RWPE1 (cell line): ENCODE measurements at places on chromosomes 7 and 10.

DNA sequence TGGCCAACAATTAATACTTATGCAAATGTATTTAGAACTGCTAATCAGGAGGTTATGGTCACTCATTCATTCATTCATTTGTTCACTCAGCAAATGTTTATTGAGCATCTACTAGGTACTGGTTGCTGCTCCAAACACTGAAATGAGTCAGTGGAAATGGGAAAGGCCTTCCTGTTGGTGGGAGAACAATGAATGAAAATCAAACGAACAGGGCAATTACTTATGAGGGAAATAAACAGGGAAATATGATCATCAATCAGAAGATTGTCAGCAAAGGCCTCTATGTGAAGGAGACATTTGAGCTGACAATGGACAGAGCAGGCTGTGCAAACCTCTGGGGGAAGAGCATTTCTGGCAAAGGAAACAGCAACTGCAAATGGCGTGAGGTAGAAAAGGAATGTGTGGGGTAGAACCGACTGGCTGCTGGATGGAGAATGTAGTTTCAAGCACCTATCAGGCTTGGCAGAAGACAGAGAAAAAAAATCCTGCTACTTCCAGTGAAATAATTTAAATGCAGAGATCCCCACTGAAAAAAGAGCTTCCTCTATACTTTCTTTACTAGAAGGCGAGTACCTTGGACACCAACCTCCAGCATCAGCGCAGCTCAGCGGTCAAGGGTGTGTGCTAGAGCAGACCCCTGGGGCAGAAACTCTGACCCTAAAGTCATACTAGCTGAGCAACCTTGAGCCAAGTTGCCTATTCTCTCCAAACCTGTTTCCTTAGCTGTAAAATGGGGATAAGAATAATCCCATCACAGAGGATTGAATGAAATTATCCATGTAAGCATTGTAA, 108.8 kb upstream of the EEPD1 start:
- DNase-seq: no peak

- DNase-seq: peak; percentile 53
These were observed 146.4 kb downstream of the ANLN start for GRCh38 chr7:36535866-36536664.

- no peak for DNase-seq
These were observed 104.6 kb downstream of the HIPK2 start for GRCh38 chr7:139673230-139673629.

- no peak for DNase-seq
These were observed at the start of gene SP8 for GRCh38 chr7:20786779-20787659. SP8 (minus strand) TSS chr7:20786886; CDS start chr7:20786798, 88 bp downstream.

DNA sequence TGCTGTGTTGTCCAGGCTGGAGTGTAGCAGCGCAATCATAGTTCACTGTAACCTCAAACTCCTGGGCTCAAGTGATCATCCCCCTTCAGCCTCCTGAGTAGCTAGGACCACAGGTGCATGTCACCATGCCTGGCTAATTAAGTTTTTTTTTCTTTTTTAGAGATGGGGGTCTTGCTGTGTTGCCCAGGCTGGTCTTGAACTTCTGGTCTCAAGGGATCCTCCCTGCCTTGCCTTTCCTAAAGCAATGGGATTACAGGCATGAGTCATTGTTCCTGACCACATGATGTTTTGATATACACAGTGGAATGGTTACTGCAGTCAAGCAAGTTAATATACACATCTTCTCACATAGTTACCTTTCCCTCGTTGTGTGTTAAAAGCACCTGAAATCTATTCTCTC, 140.3 kb downstream of the GPR85 start:
- DNase-seq: no peak

DNA sequence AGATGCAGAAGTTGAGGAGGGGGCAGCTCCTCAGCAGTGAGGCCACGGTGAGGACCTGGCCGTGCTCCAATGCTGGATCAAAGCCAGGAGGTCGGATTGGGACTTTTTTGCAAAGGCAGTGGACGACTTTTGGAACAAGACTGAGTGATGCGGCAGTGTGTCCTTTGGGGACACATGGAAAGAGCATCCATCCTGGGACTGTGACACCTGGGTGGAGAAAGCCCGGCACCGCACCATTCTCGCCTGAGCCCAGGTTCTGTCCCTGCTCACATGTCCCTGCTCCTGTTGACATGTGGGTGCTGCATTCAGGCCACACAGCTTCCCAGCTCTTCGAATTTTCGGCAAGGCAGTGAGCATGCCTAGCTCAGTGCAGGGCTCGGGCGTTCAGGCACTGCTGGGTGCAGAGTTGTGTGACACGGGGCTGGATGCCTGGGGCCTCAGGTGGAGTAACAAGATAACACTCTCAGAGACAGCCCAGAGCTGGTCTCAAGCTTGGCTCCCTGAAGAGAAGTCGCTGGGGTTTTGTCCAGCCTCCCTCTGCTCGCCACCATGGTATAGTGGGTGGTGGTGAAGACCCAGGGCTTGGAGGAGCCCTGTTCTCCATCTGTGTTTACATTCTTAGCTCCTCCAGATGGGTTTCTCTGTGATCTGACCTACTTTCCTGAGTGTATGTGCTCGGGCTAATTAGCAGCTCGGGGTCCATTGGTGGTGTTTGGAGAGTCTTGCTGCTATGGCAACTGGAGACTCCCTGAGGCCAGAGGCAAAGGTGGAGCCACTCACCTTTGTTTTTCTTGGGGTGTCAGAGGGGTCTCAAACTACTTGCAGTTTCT, 111.7 kb upstream of the BTBD16 start:
- no peak for DNase-seq

GRCh38 chr10:118802126-118802793, 47.5 kb upstream of the CACUL1 start:
- DNase-seq: no peak

DNA sequence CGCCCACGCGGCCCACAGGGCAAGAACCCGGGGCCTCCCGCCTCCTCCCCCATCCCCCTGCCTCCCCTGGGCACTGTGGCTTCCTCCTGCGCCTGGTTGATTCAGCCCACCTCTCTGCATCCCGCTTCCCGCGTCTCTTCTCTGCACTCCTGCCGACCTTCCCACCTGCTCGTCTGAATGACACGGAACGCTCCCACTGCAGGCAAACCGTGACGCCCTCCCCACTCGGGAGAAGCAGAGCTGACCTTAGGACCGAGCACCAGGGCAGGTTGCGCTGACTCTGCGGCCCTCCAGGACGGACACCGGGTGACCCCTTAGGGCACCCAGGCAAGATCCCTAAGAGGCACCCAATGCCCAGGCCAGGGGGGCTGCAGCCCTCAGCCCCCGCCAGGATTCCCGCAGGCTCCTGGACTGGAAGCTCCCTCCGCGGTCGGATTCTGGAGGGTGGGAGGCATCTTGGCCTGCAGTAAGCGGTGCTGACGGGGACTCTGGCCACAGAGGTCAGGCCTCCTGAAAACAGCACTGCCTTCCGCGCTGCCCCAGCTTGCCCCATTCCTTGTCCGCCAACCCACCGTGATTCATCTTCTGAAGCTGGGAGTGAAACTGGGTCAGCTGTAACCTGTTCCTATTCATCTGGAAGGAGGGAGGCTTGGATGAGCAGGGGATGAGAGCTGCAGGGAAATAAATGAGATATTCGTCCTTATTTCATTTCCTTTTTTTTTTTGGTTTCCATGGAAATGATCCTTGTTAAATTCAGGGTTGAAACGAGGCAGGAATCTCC, 990 bp downstream of the CALML3 start:
- peak; percentile 82 for DNase-seq

GRCh38 chr10:61961278-61961677, 59.8 kb downstream of the ARID5B start:
- DNase-seq: no peak

DNA sequence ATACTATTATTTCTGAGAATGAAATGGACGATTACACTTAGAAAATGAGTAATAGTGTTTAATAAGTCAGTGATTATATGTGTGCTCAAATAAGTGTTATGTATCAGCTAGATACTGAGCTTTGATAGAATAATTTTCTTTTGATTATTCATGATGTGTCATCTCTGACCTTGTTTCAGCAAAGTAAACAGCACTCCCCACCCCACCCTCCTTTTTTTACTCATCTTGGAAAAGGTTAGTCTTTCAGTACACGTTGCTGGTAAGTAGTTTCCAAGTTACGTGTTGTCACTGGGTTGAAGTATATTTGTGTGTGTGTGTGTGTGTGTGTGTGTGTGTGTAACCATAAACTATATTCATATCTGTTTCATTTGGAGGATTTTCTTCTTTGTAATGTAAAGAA, 84.1 kb downstream of the GNAI1 start:
- DNase-seq: peak; percentile 82

GRCh38 chr10:1368842-1369171, 312.6 kb downstream of the WDR37 start:
- no peak for DNase-seq
